IPS DF 19.7 (cell line): ENCODE measurements at places on chromosomes 5 and 9.

DNA sequence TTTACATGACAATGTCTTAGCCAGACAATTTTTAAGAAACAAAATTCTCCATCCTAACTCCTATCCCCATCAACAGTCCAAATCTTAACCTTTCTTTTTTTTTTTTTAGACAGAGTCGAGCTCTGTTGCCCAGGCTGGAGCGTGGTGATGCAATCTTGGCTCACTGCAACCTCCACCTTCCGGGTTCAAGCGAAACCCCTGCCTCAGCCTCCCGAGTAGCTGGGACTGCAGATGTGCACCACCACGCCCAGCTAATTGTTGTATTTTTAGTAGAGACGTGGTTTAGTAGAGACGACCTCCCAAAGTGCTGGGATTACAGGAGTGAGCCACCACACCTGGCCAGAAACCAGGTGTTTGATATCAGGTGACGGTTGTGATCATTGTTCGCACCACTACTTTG lies 10.2 kb downstream of the ABL1 start:
- no peak for DNase-seq

DNA sequence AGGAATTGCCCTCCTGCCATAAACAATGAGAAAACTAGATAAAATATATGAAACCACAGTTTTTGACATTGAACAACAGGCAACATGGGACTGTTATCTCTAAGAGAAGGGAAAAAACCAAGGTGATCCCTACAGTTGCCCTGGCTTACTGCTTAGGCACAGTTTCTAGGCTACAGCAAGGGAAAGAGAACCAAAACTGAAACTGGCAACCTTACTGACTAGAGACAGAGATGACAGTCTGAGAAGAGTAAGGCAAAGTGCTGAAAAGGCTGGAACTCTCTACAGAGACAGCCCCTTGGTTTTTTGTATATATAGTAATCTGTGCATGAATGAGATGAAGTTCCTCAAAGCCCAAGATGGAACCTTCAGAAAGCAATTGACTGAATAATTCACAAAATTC lies 36.2 kb upstream of the REEP2 start:
- DNase-seq = no peak

GRCh38 chr5:93355691-93356090 lies 225.3 kb downstream of the NR2F1-AS1 start:
- DNase-seq = no peak

GRCh38 chr5:143200781-143201398 lies 202.6 kb downstream of the NR3C1 start:
- no peak for DNase-seq

DNA sequence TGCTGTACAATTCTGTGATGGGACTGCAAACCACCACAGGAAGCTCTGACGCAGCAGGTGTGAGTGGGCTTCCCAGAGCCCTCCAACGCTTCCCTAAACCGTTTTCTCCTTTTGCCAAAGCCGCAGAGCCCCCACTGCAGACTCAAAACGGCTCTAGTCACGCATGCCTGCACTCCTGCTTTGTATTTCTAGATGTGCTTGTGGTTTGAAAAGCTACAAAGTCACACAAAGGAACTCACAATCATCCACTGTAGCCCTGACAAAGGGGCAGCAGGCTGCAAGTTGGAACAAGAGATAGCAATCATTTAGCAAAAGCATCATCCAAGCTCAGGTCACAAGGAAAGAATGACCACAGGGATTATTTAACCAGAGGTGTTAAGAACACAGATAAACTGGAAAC lies 79.3 kb downstream of the PTPN3 start:
- no peak for DNase-seq

GRCh38 chr5:122156724-122157325 lies 27.5 kb downstream of the ZNF474 start:
- no peak for DNase-seq

DNA sequence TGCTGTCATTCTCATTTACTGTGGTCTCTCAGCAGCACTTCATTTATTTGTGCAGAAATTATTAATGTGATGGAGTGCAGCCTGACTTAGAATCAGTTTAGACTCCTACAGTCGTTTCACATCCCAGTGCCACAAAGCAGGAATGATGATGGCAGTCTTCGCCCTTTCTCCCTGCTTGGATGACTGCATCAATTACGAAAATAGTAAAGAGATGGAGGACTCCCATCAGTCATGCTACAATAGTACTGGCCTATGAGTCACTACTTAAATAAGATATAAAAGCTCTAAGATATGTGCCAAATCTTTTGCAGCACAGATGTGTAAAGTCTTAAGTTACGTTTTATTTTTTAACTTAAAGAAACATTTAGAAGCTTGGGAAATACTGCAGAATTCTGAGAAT lies 263.9 kb downstream of the CHSY3 start:
- no peak for DNase-seq

GRCh38 chr5:132661231-132662003 lies 3.4 kb downstream of the IL13 start:
- no peak for DNase-seq

DNA sequence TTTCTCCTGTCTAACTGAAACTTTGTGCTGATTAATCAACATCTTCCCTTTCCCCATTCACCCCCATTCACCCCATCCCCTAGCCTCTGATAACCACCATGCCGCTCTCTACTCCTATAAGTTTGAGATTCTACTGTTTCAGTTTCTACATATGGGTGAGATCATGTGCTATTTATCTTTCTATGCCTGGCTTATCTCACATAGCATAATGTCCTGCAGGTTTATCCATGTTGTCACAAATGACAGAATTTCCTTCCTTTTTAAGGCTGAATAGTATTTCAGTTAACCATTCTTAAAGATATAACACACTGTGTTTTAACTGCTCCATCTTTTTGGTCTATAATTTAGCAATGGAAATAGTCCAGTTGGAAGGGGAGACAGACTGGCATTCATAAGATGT lies 205.1 kb downstream of the SNCAIP start:
- DNase-seq = no peak

DNA sequence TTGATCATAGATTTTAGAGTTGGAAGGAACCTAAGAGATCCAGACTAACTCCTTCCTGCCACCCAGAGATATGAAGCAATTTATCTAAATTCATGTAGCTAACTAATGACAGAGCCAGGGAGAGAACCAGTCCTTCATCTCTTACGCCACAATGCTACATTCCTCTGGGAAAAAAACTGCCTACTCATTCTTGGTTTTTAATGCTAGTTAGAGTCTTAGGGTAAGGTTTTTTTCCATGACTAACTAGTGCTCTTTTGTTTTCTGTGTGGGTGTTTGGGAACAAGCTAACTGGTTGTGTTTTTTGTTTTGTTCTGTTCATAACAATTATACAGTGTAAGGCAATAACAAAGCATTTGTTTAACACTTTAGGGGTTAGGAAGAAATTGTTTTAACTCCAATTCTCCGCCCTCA lies 52.4 kb downstream of the SLC44A1 start:
- DNase-seq = no peak

GRCh38 chr5:56520986-56521730 lies 288.0 kb upstream of the ANKRD55 start:
- DNase-seq = no peak

DNA sequence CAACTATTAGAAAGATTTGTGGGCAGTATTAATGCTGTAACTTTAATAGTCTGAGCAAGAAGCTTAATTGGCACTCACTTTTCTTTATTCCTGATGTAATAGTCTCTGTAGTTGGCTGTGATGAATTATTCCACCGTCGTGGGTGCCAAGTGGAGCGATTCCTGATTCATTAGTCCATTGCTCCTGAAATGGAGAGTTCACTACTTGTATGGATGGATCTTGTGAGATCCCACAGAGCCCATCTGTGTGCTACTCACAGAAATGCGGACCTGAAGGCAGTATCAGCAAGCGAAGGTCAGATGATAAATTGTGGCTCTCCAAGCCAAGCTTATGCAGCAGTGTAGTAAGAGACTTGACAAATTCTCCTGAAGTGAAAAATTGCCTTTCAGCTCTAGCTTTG lies 212.2 kb downstream of the CHSY3 start:
- no peak for DNase-seq

DNA sequence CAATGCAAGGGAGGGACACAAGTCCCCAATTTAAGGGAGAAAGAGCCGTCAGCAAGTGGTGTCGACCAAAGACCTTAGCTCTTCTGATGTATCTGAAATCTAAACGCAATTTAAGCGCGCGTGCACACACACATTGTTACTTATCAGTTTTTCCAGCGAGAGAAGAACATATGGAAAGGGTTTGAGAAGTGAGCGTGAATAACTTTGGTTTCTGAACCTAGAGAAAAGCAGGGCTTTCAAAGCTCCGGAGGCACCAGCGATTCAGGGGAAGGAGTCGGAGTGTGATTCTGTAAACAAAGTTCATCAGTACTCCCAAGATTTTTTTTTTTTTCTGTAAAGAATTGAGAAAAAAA lies 191.8 kb downstream of the MEF2C start:
- DNase-seq = no peak

- no peak for DNase-seq
Measured at GRCh38 chr5:96790961-96791504, 16.7 kb downstream of the ERAP1 start.
